ENCODE measurements at places on chromosomes 5 and 9.

DNA sequence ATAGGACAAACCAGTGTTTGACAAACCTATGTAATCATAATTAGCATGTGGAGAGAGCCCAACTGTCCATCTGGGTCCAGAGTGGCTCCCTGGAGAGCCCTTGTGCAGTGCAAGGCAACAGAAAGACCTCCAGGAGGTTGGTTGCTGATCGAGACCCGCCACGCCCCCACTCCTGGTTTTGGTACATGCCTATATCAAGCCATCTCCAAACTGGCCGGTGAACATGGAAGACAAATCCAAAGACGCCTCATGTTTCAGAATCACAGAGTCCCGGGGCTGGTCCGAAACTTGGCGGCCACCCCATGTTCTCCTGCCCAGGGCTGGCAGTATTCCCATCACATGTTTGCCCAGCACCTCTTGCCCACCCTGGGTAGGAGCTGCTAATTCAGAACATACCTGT, 140.2 kb downstream of the PAX5 start:
- no peak for DNase-seq

- DNase-seq: no peak
Observed at GRCh38 chr5:59421986-59422941, 471.3 kb downstream of the PDE4D start.

GRCh38 chr9:89980600-89980999, 375.8 kb downstream of the GADD45G start:
- DNase-seq: no peak

GRCh38 chr9:113989714-113990569, 88.2 kb downstream of the AMBP start:
- DNase-seq: no peak

GRCh38 chr9:98763986-98764745, 32.2 kb downstream of the ANKS6 start:
- no peak for DNase-seq

DNA sequence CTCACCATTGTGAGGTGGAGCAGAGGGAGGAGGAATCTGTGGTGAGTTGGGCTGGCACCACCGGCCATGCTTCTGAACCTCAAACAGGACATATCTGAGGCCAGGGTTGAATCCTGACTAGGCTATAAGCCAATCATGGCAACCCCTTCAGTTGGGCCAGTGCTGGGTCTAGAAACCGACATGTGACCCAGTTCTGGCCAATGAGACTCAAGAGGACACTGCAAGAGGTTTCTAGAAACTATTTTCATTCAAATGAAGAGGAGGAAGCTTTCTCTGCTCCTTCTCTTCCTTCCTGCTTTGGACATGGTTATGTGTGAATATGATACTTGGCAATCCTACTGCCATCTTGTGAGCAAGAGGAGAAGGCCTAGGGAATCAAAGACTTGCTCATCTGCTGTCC, 417.7 kb downstream of the SEMA5A start:
- no peak for DNase-seq

GRCh38 chr9:98039607-98040017, 16.9 kb upstream of the NANS start:
- no peak for DNase-seq
